ENCODE measurements at places on chromosomes 12 and 14.

DNA sequence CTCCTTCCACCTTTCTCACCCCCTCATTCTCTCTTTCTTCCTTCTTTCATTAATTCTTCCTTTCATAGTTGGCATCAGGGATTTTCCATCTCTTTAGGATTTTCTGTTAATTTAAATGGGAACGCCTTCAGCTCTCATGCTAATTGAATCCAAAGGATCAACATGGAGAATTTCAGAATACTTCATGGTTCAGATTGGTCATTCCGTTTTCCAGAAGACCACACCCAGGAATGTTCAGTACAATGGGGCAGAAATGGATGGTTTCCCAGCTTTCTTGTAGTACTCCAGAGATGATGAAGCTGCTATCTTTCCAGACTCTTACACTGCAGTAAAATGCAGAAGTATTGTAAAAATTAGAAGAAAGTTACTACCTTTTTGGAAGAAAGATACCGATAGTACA lies 440.0 kb downstream of the DAD1 start:
- DNase-seq, result no peak

GRCh38 chr14:97005934-97006333 lies 208.8 kb downstream of the VRK1 start:
- DNase-seq, result no peak

DNA sequence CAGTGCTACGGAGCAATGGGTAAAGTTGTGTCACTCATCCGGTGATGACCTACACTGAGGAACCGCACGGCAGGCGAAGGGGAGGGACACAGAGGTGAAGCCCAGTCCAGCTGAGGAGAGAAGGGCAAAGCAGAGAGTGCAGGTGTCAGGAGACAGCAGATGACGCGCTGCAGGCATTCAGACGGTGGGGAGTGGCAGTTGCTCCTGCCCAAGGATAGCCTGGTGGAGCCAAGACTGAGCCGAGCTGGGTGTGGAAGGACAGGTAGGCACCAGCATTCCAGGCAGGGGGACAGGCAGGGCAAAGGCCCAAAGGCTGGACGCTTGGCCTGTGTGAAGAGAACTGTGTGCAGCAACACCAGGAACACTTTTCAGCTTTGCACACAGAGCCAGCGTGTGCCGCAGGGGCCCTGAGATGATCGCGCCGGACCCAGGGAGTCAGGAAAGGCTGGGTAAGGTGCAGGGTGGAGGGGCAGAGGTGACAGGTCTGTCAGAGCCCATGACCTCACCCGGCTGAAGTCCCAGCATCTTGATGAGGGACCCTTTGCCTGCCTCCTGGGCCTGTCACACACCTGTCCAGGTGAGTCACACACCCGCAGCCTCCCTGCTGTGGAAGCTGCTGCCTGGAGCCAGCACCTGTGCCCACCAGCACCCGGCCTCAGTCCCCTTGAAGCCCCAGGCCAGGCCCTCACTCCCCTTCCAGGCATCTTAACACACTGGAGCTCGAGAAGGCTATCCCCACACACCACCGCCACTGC lies 48.4 kb downstream of the TSPAN11 start:
- DNase-seq, result no peak

GRCh38 chr12:47868552-47869031 lies 36.2 kb downstream of the VDR start:
- no peak for DNase-seq

DNA sequence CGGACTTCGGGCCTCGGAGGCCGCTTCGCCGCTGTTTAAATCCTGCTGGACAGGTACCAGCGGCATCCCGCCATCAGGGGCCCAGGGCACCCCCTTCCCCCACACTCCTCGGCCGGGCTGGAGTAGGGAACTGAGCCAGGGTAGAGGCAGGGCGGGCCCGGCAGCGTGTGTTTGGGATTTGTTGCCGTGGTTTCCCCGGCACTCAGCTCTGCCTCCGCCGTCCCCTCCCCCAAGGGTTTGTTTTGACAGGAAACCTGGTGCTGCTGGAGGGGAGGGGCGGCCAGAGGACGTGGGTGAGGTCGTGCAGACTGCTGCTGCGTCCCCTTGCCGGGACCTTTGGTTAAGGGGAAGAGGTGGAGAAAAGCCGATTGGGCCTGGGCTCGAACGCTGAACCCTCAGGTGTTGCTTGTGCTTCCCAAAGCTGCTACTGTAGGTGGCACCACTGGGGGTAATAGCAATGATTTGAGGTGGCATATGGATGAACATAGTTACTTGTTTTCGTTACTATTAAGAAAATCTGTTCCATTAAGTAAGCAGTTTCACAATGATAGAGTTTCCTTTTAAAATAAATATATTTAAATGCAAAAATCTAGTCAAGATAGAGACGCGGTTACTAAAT lies 778 bp downstream of the TCP11L2 start:
- DNase-seq, result peak; percentile 80

- DNase-seq, result no peak
Measured at GRCh38 chr14:89399594-89400068, 17.4 kb downstream of the FOXN3 start.

DNA sequence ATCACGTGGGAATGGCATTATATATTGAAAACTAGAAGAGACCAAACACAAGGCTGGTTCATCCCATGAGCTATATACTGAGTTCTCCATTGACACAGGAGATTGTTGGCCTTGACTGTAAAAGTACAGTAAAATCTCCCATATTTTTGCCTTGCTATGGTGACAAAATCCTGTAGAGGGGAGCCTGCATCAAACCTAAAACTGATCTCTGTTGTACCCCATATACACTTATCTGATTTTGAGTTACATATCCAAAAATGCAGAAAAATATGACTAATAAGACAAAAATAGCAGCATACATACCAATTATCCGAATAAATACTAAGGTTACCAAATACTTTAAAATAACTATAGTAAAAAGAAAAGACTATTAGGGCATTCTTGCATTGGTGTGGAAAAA lies 60.4 kb downstream of the TMTC3 start:
- no peak for DNase-seq

- DNase-seq, result no peak
Measured at GRCh38 chr12:128388461-128389000, 121.6 kb downstream of the TMEM132C start.

GRCh38 chr14:101590062-101590461 lies 28.8 kb downstream of the DIO3 start:
- DNase-seq, result no peak

DNA sequence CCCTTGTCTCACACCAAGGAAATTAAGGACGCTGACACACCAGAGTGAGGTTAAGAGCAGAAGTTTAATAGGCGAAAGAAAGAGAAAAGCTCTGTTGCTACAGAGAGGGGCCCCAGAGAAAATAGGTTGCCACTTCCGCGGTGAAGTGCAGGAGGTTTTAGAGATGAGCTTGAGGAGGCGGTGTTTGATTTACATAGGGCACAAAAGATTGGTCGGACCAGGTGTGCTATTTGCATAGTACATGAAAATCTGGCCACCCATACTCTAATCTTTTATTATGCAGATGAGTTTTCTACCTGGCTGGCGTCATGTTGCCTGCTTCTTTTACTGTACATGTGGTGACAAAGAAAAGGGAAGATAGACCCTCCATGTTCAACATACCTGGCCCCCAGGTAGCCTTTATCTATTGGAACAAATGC lies 23.3 kb upstream of the MYF6 start:
- no peak for DNase-seq

- DNase-seq, result no peak
Measured at GRCh38 chr14:87754520-87755223, 238.3 kb downstream of the GALC start.

DNA sequence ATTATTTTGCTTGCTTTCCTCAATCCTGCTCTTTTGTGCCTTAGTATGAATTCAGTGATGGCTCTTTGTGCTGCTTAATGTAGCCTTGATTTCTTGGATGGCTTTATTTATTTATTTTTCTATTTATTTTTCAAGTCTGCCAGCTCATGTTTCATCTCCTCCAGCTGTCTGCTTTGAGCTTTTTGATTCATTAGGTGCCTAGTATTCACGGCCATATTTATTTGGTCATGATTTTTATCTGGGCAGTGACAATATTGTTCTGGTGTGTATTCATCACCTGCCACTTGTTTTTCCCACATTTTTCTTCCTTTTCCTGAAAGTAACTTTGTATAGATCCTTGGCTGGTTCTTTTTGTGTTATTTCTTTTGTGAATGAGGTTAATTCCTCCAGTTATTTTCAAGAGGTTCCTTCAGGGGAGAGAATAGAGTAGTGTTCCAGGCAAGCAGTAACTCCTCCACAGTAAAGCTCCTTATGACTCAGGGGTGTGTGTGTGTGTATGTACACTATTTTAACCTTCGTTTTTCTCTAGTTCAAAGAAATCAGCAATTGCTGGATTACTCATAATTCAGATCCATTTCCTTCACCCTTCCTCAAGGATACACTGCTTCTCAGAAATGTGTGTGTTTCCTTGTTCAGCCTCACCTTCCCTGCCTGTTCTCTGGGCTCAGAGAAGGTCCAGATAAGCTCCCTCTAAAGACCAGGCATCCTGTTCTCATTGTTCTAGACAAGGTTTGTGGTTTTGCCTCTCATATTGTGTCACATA lies 51.6 kb upstream of the PMCH start:
- DNase-seq, result no peak

- no peak for DNase-seq
Measured at GRCh38 chr12:12811343-12811742, 1.8 kb upstream of the DDX47 start.

DNA sequence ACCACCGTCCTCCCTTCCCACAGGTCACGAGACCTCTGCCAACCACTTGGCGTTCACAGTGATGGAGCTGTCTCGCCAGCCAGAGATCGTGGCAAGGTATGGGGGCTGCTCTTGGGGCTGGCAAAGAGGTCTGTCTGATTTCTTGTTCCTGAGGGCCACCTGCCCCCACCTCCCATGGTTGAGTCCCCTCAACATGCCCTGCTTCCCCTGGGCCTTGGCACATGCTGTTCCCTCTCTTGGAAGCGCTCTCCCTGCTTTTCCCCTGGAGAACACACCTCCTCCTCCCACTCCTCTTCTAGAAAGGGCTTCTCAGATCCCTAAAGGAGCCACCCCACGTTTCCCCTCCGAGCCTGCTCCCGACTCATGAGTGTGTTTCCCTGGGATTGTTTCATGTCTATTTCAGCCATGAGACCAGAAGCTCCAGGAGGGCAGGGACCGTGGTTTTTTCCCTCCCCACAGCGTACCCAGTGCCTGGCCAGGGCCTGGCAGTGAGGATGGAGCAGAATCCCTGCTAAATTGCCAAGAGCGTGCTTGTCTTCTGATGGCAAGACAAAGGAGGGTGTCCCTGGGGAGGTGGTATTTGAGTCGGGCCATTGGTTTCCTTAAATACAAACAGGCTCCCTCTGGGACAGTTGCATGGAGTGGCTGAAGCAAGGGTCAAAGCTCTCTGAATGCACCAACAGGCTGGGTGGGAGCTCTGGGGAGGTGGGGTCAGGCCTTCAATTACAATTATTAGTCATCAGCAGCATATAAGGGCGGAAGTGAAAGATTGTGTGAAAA lies 34.1 kb downstream of the CYP46A1 start:
- DNase-seq, result no peak

- DNase-seq, result no peak
Measured at GRCh38 chr12:58285551-58285950, 344.2 kb downstream of the ATP23 start.

GRCh38 chr12:90253674-90254181 lies 545.1 kb upstream of the ATP2B1 start:
- DNase-seq, result peak; percentile 52

- DNase-seq, result no peak
Measured at GRCh38 chr12:108102363-108102762, 26.7 kb upstream of the WSCD2 start.

DNA sequence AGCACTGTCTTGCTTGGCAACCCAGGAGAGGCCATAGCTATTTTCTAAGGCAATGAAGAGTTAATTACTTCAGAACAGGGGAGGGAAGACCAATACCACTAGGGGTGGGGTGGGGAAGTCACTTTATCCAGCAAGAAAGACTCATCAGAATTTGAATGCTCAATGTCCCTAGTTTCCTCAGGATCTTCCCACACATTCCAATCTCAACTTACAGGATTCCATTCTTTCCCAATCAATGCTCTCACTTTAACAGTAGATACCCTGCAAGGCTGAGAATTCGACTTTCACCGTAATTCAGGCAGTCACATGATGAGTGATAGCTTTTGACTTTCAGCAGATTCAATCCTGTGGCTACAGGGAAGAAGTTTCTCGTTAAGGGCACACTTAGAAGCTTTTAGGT lies 526.6 kb upstream of the SEL1L start:
- DNase-seq, result no peak

DNA sequence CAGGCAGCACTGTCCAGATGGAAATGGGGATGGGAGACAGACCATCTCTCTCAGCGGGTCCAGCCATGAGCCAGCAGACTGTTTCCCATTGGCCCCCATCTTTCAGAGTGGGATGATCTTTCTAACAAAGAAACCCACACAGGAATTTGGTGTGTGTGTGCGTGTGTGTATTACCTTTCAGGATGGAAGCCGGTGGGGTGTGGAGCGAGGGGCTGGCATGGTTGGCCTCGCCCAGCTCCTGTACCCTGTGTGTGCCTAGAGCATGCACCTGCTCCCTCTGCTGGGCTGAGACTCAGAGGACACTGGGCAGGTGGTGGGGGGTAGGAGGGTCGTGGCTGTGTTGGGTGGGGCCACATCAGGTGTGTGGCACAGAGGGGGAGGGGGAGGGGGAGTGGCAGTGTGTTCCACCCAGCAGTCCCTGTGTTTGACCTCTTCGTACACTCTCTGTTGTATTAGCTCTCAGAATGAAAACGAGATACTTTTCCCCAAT lies 33.0 kb upstream of the TSPAN9 start:
- DNase-seq, result no peak

- no peak for DNase-seq
Measured at GRCh38 chr12:105090361-105090760, 6.1 kb upstream of the ALDH1L2 start.

DNA sequence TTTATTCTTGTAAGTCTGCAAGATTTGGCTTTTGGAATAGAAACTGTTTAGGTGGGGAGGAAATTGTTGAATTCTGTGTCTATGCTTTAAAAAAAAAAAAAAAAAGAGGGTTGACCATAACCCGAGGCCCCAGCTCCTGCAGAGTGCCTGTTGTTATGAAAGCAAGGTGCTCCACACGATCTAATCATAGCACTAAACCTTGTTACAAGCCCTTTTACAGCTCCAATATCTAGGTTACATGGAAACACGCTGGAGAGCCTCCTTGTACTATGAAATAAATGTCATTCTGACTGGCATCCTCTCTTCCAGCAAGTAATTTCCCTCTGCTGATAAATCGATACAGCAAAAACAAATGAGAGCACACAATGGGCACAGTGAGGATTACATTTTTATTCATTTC lies 303.1 kb upstream of the SOX5 start:
- DNase-seq, result no peak

GRCh38 chr12:114678028-114678427 lies 5.9 kb downstream of the TBX3 start:
- no peak for DNase-seq

DNA sequence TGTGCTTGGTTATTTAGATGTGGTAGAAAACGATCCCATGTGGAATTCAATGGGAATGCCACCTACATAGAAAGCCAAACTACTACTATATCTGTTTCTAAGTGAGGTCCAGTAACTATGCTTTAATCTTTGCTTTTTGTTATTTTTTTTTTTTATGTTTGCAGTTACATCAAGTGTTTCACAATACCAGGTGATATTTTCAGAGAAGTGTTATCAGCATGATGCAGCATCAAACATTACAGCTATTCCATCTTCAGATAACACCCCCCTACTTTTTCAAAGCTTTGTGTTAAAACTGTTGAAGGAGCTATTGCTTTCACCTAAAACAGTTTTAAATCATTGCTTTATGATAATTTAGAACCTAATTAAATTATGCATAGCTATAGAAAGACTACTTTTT lies 163.8 kb upstream of the SLC16A7 start:
- no peak for DNase-seq
